ENCODE measurements at places on chromosomes 12 and 14.

GRCh38 chr14:51251486-51251885 is 11.4 kb downstream of the TMX1 start:
- no peak for DNase-seq

DNA sequence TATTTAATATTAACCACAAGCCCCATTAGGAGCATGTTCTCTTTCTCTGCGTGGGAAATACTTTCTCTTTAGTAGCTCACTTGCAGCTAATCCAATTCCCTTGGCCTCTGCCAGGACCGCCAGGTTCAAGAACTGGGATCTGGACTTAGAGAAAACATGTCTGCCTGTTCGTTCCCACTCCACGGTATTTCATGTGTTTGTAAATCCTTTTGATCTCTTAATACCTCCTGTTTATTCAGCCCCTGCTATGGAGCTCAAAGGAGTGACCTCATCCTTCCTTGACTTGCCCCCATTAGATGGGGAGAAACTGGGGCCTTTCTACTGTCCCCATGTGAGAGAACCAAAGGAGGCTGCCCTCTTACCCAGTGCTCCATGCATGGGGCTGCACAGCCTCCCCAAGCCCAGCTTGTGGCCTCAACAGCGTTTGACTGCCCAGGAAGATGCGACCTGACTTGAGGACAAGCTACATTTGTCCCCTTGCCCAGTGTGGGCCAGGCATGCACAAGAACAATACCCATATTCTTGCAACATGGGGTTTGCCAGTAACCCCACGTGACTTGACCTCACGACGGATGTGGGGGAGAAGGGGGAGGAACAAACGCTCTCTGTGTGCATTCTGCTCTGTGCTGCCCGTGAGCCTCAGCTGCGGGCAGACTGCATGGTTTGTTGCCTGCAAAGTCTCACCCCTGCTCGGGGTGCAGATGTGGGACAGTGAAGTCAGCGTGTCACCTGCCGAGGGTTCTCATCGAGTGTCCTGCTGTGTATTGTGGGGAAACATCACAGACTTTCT is 30.3 kb downstream of the CD9 start:
- peak; percentile 91 for DNase-seq

DNA sequence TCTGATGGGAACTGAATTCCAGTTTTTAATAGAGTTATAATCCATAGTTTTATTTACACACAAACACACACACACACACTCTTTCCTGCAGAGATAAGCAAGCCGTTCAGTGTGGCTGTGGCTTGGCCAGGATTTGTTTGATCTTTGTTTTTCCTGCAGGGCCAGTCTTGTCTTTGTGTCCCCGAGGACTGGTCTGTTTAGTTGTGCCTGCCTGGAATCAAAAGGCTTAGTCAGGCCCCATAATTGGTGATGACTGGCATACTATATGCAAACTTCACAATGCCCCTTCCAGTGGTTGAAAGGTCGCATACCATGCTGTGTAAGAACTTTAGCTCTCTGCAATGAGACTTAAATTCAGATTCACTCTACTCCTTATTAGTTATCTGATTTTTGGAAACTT is 26.0 kb downstream of the WBP11 start:
- no peak for DNase-seq

DNA sequence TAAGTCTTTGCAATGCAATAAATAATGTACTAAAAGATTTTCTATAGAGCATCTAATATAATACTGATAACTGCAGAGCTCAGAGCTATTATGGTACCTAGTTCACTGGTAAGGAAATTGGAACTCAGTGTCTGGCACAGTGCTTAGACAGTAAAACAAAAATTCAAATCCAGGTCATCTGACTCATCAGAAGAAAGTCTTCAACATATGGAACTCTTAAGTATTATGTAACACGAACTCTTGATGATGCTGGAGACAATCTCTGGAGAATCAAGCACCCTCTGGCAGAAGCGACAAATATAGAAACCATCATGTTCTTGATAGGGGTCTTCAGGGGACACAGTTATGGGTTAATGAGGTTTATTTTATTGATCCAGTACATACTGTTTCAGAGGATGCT is 37.3 kb upstream of the TRHDE start:
- DNase-seq: no peak

DNA sequence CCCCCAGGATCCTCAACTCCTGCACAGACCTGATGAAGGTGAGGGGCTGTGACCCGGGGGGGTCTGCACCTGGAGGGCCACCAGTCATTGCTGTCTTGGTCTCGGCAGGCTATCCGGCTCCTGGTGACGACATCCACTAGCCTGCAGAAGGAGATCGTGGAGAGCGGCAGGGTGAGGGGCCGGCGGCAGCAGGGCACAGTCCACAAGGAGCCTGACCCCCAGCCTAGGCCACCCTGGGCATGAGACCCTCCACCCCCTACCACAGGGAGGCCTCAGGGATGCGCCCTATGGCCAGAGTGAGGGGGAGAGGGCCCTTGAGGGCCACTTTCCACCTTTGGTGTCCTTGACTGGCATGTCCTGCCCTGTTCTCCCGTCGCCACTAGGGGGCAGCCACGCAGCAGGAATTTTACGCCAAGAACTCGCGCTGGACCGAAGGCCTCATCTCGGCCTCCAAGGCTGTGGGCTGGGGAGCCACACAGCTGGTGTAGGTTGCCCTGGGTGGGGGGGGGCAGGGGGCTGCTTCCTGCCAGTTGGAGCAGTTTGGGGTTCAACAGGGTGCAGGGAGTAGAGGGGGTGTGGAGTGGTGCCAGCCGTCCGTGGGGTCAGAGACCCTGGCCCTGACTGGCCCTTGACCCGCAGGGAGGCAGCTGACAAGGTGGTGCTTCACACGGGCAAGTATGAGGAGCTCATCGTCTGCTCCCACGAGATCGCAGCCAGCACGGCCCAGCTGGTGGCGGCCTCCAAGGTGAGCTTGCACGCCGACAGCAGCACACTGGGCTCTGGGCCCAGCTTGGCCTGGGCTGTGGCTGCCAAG is 25.0 kb downstream of the HIP1R start:
- peak; percentile 65 for DNase-seq

- DNase-seq: no peak
These were observed 10.7 kb downstream of the MYO1A start for GRCh38 chr12:57039016-57039798.

GRCh38 chr14:32201816-32202490 is at the start of gene RNU6-7:
Gene RNU6-7 (plus strand): TSS chr14:32202045.
- DNase-seq: no peak

- no peak for DNase-seq
These were observed 191.7 kb upstream of the FRMD6 start for GRCh38 chr14:51460011-51460410.

GRCh38 chr12:4460761-4461160 is 15.1 kb upstream of the FGF6 start:
- DNase-seq: no peak

DNA sequence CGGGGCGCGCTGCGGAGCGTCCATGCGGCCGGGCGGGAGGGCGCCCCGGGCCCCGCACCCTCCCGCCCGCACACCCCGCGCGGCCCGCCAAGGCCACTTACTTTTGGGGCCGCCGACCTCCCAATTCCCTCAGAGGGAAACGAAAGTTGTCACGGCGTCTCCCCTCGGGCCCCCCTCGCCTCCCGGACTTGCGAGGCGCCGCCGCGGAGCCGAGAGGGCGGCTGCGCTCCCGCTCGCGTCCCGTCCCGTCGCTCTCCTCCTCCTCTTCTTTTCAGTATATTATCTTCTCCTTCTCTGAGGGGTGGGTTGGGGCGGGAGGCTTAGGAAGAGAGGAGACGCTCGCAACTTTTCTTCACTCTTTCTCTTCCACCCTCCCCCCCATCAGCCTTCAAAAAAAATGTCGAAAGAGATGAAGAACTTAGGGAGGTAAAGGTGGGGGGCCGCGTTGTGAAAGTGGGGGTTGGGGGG is 613 bp downstream of the DUSP16 start:
- peak; percentile 61 for DNase-seq

DNA sequence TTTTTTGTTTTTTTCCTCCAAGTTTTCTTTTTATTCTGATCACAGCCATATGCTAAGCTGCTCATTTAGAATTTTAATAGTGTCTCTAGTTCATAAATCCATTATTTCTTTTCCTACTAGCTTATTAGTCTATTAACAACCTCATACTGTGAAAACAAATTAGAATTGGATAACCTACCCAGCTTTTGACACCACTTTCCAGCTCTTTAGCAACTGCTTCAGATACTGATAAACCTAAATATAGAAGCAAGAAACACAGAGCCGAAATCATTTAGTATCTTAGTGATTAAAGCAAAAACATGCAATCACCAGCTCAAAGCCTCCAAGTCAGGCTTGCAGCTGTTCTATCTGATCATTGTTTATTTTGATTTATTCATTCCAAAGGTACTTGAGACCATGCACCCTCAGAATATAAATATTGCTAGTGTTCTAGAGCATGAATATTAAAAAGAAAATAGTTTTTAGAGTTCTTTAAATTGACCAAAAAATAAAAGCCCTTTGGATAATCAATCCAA is 121.5 kb downstream of the STXBP6 start:
- DNase-seq: no peak

DNA sequence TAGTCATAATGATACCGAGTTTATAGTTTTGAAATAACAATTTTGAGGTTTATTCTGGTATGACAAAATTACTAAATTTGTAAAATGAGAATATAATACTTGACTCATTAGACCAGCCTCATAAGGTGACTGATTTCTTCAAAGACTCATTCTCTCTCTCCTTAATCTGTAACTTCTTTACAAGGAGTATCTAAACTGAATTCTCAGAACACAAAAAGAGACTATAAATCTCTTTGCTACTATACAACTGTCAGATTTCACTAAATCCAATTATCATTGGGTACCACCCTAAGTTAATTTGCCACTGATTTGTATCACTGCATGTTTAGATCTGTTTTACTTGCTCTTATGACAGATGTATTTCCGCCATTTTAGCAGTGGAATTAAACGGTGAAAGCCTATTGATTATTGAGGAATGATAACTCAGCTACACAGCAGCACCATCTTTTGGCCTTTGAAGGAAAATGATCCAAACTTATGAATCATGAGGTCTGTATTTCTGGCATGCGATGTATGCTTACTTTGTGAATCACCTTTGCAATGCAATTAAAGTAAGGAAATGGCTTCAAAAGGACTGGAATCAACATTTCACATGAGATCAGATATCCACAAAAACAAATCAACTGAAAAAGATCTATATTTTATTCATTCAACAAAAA is 161.2 kb downstream of the RERGL start:
- no peak for DNase-seq

DNA sequence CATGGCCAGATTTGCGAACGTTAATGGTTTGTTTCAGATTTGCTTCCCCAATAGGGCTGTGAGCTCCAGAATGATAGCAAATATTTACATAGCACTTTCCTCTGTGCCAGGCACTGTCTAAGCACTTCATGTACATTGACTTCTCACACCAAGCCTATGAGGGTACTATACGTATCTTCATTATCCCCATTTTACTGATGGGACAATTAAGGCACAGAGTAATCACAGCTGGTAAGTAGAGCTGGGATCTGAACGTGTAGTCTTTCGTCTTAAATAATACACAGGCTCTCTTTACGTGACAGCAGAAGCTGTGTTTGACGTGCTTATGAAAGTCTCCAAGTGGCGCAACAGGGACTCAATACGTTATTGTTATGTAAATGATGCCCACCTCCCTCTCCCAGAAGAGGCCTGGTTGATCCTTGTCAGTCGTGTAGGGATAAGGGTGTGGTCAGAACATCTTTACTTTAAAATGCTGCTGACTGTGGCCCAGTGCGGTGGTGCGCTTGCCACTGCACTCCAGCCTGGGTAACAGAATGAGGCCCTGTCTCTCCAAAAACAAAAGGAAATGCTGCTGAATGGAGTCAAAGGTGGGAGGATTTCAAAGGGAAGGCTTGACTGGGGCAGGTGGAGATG is 66.3 kb upstream of the TCL1B start:
- no peak for DNase-seq

GRCh38 chr14:25832585-25832984 is 765.2 kb downstream of the NOVA1 start:
- DNase-seq: no peak

DNA sequence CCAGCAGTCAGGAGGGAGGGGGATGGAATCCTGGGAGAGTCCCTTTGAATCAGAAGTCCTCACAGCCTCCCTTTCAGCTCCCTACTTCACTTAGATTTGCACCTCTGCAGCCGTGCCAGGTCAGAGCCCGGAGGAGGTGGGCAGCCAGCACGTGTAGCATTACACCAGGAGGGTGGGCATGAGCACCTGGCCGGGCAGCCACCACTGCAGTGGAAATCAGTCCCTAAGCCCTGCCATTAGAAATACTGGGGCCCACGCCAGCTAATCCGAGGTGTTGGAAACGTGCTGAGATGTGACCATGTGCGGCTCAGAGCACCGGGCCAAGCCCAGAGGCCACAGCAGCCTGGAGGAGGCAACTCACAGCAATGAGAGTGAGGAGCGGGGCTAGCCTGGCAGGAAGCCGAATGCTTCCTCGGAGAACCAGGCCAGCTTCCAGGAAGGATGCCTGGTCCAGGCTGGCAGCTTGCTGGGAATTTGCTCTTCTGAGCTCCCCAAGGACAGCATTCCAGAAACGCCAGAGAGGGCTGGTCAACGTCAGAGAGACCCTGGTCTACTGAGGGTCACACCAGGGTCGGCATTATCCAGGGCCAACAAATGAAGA is 9.4 kb upstream of the CACNA2D4 start:
- no peak for DNase-seq

DNA sequence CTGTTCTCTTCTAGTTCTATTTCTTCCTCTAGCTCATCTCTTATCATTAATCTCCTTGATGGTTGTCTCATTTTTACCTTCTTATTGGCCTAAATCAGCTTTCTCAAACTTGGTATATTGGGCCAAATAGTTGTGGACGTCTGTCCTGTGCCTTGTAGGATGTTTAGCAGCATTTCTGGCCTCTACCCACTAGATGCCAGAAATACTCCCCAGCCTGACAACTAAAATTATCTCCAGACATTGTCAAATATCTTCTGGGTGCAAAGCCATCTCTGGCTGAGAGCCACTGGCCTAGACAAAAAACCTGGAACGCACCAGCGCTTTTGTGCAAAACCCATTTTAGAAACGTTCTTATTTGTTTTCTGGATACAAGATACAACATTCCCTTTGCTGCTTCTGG is 38.8 kb upstream of the LRRC10 start:
- no peak for DNase-seq

DNA sequence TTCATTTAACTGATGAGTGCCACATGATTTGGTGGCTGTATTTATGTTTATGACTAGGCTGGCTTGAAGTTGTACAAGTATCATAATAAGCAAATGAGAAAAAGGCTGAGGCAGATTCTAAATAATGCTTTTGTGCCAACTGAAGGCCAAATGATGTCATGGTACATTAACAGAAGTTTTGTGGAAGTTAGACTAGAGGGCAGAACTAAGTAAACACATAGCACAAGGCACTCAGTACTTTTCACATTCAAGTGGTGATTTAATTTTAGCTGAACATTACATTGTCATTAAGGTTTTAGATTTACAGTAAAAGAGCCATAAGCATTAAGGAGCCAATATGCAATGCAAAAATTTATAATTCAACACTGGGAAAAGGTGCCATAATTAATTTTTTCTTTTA is 21.1 kb downstream of the PPP1CC start:
- DNase-seq: no peak

- DNase-seq: no peak
These were observed 209.8 kb downstream of the SPTSSA start for GRCh38 chr14:34252227-34252626.
